NCI-H146 (cell line): ENCODE measurements at places on chromosomes 2 and 18.

DNA sequence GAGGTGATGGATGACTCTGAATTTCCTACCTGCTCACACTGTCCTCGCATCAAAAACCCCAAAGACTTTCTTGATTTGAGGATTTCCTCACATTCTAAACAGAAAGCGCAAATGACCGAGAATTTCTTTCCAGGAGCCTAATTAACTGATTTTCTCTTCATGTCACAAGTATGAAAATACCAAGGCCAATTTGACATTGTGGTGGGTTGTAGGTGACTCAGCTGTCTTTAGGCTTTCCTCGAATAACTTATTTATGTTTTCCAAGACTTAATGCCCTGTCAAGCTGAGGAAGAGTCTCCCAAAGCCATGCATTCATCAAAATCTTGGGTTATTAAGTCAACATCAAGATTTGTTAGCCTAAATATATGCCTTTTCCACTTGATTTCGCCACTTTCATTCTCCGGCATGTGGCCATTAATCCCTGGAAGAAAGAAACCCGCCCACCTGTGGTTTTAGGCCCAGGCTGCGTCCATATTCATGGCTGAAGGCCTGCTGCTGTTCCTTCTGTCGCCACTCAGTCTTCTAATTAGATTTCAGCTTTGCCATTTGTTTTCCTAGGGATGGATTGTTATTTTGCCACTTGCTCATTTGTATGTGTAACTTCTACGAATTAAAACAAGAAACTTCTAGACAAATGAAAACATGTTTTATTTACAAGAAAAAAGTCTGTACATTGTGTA is 84.9 kb downstream of the ST6GAL2 start:
- no peak for DNase-seq

DNA sequence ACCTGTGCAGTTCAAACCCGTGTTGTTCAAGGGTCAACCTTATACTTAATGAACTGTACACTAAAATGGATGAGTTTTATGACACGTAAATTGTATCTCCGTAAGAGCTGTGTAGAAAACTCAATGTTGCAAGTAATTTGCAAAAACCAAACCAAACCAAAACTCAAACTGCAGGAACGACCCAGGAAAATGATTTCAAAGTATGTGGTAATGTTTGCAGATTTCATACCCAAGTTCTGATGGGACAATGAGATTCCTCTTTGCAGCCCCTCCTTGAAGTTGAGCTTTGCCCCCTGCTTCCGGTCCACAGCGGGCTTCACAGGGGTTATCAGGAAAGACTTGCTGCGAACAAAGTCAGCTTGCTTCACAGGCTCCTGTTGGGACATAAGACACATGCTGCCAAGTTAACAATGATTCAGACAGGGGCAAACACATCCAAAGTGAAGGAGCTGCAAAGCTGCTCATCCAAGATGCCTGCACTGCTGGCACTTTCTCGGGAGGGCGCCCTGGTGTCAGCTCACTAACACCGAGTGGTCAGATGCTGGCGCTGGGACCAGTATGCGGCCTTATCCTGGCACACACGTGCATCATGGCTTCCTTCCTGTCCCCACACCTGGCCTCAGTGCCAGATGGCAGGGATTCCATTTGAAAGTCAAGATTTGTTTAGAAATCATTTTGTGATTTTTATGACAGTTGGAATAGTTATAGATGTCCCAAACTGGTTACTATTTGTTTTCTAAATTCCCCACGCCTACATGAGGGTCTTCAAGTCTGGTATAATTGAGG is 65.2 kb upstream of the MGAT4A start:
- DNase-seq = no peak

DNA sequence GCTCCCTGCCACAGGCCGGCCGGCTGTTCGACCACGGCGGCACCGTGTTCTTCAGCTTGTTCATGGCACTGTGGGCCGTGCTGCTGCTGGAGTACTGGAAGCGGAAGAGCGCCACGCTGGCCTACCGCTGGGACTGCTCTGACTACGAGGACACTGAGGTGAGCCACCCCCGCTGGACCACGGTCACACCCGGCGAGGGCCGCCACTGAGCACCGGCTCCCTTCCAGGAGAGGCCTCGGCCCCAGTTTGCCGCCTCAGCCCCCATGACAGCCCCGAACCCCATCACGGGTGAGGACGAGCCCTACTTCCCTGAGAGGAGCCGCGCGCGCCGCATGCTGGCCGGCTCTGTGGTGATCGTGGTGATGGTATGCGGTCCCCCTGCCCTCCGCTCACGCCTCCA is 20.8 kb downstream of the ANO7 start:
- DNase-seq = no peak

GRCh38 chr2:191479680-191480023 is 198.3 kb upstream of the NABP1 start:
- no peak for DNase-seq

DNA sequence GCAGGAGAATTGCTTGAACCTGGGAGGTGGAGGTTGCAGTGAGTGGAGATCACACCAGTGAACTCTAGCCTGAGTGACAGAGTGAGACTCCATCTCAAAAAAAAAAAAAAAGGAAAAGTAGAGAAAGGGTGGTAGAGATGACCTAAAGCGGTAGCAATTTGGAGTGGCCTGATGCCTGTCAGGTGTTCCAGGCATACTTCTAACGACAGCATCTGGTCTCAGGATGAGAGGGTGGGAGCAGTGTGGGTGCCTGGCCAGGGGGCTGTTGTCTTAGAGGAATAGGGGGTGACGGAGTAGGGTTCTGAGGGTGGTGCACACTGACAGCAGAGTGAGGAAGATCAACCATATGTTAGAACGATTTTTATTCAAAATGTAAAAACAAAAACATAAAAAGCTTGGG is 21.8 kb downstream of the ZNF236 start:
- no peak for DNase-seq

DNA sequence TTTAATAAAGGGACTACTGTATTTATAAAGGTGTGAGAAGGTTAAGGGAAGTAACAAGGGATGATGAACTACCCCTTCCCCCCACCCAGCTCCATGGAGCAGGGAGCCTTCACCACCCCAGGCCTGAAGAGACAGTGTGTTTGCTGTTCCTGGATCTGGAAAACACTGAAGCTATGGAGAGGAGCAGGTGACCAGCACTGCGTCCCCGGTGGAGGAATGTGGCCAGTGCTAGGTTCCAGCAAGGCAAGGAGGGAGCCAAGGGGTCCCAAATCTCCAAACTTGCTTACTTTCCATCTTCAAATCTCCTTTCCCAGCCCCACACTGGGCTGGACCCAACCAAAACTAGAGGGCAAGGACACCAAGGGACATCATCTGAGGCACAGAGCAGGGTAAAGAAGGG is 128.7 kb upstream of the CD302 start:
- DNase-seq = no peak

DNA sequence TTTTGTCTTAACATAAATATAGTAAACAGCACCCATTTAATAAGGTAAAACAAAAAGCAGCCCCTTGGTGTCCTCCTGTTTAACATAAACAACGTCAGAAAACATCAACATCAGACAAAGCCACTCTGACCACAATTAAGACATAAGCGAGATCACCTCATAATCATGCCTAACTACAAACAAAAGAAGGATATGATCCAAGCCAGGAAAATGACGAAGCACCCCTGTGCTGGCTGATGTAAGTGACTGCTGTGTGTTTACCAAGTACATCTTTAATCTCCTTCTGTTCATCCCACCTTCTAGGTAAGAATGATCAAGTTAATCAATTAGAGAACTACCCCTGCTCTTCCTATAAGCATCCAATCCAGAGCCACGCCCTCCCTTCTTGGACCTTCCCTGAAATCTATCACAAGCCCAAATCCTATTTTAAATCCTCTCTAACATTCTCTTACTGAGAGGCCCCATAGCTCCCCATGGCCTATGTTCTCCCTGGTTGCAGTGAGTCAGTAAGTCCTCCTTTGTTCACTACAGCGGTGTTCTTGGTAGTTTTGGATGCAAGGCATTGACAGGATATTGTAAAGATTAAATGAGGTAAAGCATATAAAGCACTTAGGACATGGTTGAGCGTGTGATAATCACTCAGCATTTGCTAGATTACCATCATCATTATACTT is 424.2 kb downstream of the TSN start:
- no peak for DNase-seq

DNA sequence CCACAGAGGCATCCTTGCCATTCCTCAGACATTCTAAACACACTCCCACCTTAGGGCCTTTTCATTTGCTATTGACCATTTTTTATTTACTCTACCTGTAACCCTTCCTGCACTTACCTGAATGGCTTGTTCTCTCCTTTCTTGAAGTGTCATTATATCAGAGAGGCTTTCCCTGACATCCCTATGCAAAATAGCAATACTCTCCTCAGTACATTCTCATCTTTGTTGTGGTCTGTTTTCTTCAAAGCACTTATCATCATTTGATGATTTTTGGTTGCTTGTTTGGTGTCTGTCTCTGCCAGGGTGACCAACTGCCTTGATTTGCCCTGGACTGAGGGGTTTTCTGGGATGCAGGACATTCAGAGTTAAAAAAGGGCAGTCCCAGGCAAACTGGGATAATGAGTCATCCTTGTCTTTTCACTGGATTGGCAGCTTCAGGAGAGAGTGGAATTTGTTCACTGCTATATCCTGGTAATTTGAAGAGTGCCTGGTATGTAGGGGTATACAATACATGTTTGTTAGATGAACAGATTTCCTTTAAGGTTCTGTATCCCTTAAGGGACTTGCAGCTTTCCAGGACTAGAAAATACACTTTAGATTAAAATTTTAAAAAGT is 102.4 kb downstream of the BABAM2 start:
- no peak for DNase-seq

- no peak for DNase-seq
Measured at GRCh38 chr18:60188958-60189357, 183.6 kb downstream of the MC4R start.

DNA sequence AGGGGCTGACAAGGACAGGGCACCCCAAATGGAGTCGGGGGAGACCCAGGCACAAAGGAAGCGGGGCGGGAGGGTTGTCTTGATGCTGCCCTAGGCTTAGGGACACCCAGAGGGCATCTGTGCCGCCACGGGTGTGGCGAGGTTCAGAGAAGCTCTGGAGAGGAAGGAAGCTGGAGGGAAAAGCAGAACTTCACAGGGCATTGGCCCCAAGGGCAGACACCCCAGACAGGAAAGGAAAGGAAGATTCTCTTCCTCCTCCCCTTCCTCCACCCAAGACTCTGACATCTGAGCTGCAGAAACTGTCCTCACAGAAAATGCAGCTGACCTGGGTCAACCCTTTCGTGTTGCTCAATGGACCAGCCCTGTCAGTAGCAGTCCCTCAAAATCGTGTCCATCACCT is 25.6 kb downstream of the DNMT3A start:
- no peak for DNase-seq

DNA sequence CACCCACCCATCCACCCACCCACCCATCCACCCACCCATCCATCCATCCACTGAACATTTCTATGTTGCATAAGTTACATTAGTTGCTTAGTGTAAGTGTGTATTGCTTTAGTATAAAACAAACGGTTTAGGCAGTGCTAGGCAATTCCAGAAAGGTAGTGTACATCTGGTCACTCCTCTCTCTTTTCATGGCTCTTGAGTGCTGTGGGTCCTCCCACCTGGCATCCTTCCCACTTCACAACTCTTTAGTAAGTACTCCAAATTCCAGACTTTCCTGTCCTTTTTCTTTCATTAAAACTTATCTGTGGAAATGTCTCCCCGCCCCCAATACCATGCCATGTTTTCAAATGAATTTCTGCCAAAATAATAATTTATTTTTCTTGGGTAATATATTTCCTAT is 122.5 kb downstream of the PLEKHM3 start:
- no peak for DNase-seq

- DNase-seq = no peak
Measured at GRCh38 chr18:69402533-69402989, 1.9 kb downstream of the DOK6 start.

- no peak for DNase-seq
Measured at GRCh38 chr18:36628435-36629137, 200.2 kb downstream of the TPGS2 start.

- DNase-seq = no peak
Measured at GRCh38 chr18:57976230-57976773, 67.7 kb upstream of the NEDD4L start.

DNA sequence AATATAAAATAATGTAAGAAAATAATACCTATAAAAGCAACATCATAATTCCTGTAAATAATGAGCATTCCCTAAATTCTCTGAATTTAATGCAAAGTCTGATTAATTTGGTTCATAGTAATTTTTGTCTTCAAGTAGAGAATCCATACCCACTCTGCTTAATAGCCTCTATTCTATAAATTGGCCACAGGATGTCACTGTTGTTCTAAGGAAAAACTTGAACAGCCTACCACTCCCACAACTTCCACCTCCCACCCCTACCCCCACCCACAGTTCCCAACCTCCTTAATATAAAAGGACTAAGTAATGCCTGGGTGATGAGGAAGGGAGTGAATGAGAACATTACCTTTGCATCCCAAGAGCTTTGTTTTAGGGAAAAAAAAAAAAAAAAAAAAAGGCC is 27.2 kb upstream of the BBS5 start:
- peak; percentile 34 for DNase-seq

DNA sequence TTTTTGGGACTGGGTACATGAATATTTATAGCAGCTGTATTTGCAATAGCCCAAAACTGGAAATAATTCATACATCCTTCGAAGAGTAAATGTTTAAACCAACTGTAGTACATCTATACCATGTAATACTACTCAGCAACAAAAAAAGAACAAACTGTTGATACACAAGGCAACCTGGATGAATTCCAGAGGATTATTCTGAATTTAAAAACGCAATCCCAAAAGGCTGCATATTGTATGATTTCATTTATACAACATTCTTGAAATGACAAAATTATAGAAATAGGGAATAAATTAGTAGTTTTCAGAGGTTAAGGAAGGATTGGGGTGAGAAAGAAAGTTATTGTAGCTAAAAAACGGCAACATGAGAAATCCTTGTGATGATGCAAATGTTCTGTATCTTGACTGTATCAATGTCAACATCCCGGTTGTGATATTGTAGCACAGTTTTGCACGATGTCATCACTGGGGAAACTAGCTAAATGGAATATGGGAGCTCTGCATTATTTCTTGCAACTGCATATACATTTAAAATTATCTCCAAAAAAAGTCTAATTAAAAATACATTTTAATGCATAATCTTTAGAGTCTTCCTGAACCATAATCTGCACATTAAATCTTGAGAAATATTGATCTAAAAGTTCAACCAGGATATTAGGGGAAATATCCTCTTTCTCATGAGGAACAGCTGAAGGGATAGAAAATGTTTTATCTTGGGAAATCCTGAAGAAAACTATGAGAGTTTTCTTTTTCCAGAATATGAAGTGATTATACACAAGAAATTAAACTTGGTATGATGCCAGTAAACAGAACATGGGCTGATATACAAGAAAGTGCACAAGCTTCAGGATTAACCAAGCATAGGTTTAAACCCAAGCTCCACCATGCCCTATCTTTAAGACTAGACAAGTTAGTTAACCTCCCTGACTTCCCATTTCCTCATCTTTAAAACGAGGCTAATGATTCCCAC is 21.9 kb downstream of the EVA1A start:
- DNase-seq = no peak

- DNase-seq = no peak
Measured at GRCh38 chr2:136059036-136059472, 58.9 kb downstream of the CXCR4 start.
